ENCODE measurements at places on chromosomes 3 and 15.

GRCh38 chr15:40379853-40380252 is 2.7 kb upstream of the KNSTRN start:
- peak; percentile 95 for DNase-seq

GRCh38 chr3:111506435-111506834 is 35.6 kb upstream of the CD96 start:
- no peak for DNase-seq

DNA sequence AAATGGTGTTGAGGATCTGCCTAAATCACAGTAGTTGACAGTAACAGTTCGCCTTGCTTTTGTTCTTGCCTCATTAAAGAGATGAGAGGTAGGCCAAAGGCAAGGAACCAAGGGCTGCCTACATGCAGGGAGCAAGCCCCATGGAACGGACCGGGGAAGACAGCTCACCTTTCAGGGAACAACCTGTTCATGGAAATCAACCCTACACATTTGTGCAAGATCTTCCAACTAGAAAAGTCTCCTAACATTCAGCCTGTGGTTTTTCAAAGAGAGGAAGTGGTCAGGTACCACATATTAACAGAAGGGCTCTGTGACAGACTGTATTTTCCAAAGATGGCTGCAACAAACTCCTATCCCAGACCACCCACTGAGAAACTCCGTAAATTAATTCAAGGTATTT is 1031.8 kb upstream of the NR2F2 start:
- no peak for DNase-seq

DNA sequence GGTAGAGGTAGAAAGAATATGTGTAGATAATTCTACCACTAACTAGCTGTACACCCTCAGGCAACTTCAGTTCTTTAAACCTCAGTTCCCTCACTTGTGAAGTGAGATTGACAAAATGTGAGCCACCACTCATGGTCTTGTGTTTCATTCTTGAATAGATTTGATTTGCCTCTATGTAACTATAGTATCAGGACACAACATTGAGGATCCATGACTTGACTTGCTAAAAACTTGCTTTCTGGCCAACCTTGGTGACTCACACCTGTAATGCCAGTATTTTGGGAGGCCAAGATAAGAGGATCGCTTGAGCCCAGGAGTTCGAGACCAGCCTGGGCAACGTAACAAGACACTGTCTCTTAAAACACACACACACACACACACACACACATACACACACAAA is 115.8 kb upstream of the FLNB start:
- peak; percentile 20 for DNase-seq

GRCh38 chr15:69730281-69731080 is 277.9 kb downstream of the RPLP1 start:
- DNase-seq = no peak

DNA sequence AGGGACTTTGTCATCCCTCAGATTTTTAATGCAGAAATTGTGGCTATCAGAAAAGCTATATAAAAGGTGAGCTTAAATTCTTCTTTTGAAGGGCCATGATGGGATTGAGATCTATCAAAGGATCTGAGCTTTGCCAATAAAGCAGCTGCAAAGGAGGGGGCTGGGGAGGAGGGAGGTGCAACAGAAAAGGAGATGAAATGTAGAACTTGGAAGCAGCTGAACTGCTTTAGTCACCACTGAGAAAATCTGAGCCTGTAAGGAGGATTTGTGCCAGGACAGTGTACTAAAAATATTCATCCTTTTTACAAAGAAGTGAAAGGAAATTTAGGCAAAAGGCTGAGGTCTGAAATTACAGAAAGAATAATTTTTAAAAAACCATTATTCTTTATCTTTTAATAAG is 10.4 kb downstream of the TSPAN3 start:
- DNase-seq = peak; percentile 31

DNA sequence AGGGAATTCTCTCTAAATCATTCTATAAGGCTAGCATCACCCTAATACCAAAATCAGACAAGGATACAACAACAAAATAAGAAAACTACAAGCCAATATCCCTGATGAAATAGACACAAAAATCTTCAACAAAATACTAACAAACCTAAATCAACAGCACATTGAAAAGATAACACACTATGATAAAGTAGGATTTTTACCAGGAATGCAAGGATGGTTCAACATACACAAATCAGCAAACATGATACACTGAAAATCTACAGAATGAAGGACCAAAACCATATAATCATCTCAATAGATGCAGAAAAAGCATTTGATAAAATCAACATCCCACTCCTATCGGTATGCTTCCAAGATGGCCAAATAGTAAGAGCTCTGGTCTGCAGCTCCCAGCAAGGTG is 39.5 kb downstream of the ALDH1A2 start:
- DNase-seq = no peak

DNA sequence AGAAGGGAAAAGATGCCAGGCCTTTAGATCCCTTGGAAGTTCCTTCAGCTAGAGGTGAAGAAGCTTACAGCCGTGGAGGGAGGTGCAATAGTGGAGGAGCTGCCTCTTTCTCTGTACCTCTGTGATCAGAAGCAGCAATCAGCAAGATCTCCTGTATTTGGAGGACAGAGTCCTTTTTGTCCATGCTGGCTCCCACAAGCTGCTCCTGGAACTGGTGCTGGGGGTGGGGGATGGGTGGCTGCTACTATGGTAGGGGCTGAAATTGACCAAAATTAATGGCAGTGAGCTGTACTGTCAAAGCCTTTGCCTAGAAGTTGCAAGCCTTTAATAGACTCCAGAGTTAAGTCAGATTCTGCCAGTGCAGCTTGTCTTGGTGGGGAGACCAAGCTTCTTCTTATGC is 18.2 kb downstream of the PTPN23 start:
- DNase-seq = no peak

DNA sequence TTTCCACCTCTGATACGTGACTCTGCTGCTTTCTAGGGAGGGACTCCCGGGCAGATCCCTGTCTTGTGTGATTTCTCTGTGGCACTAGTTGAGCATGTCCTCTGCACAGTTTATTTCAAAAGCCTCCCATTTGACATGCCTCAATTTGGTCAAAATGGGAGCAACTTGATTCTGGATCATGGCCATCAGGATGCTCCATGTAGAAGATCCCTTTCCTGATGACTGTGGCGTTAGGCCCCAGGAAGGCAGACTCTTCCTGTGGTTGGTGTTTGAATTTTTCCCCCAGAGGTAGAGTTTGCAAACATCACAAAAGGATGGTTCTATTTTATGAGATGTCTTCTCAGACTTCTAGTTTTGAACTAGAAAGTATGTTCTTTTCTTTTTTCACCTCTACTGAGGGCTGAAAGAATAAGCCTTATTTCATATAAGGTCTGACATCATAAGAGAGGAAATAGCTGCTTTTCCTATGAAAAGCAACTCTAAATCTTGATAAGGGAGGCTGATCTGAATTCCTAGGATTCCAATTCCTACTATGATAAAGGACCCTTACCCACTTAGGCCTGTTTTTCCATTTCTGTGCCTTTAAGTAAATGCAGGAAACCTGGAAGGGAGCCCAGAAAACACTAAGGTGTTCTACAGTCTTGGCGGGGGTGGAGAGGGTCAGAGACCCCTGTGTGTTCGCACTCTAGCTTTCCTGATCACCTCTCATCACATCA is 243.8 kb upstream of the CHRM5 start:
- peak; percentile 11 for DNase-seq

DNA sequence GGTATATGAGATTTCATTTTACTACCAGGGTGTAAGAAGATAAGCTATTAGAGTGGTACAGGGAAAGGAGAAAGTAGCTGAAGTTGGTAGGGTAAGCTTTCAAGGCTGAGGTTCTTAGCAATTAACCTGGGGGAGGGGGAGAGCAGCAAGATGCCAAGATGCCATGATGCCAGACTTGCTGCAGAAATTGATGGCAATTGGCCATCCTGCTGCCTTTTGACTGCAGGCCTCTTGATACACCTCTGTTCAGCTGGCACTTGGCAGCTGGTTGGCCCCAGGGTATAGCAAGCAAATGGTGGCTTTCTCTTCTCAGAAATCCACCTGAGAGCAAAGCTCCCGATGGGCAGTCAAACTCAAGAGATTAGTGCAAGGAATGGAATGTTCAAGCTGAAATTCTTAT is 21.4 kb upstream of the DPH6 start:
- no peak for DNase-seq

GRCh38 chr3:185405664-185406063 is 42.7 kb downstream of the MAP3K13 start:
- DNase-seq = no peak

- DNase-seq = peak; percentile 81
Observed at GRCh38 chr3:150925751-150926201, 20.5 kb upstream of the MINDY4B start.

DNA sequence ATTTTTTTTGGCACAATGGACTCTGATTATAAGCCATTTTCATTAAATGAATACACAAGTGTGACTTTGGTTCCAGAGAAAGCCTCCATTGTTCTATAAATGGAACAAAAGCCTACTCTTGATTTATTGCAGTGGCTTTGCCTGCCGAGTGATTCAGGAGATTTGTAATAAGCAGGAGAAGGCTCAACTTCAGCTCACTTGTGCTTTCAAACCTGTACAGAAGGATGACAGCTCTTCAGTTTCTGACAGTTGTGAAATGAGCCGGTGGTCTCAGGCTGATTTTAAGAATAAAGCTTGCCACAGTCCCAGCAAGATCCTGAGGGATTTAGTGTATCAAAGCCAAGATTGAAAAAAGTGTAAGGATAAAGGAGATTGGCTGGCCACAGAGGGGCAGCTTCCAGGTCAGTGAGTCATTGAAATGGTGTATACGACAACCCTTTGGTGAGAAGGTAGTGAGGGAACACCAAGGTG is 438.8 kb upstream of the TGFBR2 start:
- DNase-seq = peak; percentile 36

GRCh38 chr3:63580151-63580550 is 72.3 kb upstream of the SNTN start:
- DNase-seq = no peak

GRCh38 chr15:25169318-25169717 is 214.5 kb downstream of the SNRPN start:
- DNase-seq = no peak

- DNase-seq = no peak
Observed at GRCh38 chr3:194497799-194498575, 11.2 kb upstream of the ATP13A3 start.

GRCh38 chr15:38894243-38894948 is 329.8 kb upstream of the RASGRP1 start:
- DNase-seq = peak; percentile 88

DNA sequence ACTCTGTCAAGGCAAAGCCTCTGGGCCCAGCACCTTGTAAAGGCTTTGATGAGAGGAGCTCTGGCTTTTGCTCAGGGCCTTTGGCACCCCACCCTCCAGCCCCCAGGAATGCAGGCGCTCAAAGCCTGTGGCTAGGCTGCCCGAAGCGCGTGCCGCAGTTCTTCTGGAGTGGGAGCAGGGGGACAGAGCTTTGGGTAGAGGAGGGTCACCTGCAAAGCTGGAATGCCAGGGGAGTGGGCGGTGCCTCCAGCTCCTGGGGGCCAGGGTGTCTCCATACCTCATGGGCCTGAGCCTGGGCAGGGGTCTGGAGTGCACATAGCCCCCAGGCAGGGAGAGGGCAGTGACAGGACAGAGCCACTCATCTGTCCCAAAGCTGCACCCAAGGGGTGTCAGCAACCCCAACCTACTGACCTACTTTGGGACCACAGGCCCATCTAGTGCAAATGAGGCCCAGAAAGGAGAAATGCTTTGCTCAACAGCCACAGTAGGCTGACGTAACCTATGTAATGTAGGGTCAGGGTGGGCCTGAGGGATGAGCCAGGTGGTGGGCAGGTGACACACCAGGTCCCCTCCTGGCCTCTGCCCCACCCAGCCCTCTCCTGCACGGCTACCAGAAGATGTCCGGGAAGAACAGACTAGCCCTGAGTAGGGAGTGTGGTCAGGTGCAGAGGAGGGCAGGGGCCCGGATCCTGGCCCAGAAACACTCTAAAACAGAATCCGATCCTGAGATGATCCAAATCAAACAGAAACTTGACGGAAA is 2.2 kb upstream of the CALML4 start:
- no peak for DNase-seq

GRCh38 chr3:175598740-175599139 is 739.6 kb downstream of the NAALADL2 start:
- DNase-seq = no peak

- DNase-seq = no peak
Observed at GRCh38 chr15:57228395-57228794, 147.9 kb upstream of the CGNL1 start.

- no peak for DNase-seq
Observed at GRCh38 chr15:73857193-73857920, 16.0 kb upstream of the TBC1D21 start.

Data from astrocyte of the hippocampus (primary cell).